Keratinocyte (primary cell): ENCODE measurements at places on chromosomes 7 and 10.

- DNase-seq: no peak
Observed at GRCh38 chr7:40300146-40300670, 165.4 kb downstream of the SUGCT start.

- no peak for DNase-seq
Observed at GRCh38 chr10:47225219-47225927, 74.6 kb upstream of the GDF10 start.

DNA sequence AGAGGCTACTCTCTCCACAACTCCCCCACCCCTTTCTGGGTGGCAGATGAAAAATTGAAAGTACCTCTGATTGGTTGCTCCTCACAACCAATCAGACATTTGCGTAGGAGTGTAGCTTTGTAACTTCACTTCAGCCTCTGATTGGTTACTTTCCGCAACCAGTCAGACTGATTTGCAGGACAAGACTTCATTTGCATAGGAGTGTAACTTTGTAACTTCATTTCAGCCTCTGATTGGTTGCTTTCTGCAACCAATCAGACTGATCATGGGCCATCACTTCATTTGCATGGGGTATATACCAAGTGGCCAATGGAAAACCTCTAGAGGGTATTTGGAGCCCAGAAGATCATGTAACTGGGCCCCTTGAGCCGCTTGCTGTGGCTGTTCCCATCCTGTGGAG, 25.6 kb downstream of the CDNF start:
- DNase-seq: no peak

GRCh38 chr10:91759581-91759986, 38.6 kb upstream of the TNKS2 start:
- no peak for DNase-seq

DNA sequence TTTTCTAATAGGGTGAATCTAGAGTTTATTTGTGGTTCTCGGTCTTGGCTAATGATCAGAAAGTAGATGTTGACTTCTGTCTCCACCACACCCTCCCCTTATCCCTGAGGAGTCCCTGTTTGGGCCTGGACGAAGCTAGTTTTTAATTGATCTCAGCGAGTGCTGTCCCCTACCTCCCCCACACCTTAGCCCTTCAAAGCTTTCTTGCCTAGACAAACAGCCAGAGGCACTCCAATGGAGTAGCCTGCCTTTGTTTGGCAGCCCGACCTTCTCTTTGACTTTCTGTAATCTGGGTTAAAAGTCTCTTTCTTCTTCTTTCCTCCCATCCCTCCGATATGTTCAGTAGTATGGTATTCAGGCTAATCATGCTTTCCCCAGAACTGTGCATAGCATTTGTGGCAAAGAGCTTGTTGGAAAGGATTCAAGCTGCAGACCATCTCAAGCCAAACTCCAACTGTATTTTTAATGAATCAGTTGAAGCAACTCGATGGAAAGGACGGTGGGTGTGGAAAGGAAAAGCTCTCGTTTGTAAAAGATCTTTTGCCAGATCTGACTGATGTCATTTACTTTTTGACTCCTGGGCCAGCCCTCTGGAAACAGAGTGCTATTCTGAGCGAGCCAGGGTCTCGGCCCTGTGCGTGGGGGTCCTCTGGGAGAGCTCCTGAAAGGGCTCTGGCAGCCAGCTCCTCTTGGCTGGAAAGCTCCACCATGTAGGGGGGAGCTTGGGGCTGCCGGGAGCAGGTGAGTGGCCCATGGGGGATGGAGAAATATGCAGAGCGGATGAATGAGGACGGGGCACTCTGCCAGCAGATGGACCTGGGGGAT, 4.5 kb downstream of the FAM180A start:
- no peak for DNase-seq

GRCh38 chr7:41698114-41698513, 4.8 kb downstream of the INHBA start:
- DNase-seq: no peak

- DNase-seq: no peak
Observed at GRCh38 chr7:16926283-16926682, 44.5 kb upstream of the AGR3 start.

- DNase-seq: no peak
Observed at GRCh38 chr7:121164247-121164646, 164.6 kb upstream of the WNT16 start.

DNA sequence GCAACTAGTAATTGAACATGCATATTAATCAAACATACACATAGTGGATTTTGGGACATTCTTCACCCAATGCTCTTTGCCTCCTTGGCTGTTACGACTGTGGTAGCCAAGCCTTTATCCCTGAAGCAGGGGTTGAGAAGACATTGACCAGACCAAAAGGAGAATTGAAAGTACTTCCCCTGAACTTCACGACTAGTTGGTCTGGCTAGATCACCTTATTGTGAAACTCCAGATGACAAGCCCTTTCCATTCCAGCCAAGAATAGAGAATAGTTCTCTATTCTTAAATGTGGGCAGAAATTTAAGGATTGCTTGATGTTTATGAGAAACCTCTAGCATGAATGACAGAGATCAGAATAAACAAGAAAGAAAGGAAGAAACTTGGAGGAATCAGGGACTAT, 97.0 kb downstream of the LRMDA start:
- no peak for DNase-seq

GRCh38 chr10:86331861-86332260, 34.7 kb downstream of the GRID1 start:
- DNase-seq: no peak

DNA sequence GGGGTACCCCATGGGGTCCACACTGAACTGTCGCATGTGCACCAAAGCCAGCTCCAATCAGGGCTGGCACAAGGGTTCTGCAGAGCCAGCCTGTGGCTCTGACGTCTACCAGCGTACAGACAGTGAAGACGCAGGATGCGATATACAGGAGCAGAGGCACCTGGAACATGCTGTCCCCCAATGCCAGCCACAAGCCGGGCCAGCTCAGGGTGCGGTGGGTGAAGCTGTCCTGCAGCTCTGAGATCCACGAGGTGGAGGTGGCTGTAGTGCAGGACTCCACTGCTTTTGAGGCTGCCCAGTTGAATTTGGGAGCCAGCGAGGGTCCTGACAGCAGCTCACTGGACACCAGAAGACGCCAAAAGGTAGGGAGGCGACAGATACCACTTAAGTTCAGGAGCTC, 111.3 kb upstream of the PDSS1 start:
- DNase-seq: no peak

DNA sequence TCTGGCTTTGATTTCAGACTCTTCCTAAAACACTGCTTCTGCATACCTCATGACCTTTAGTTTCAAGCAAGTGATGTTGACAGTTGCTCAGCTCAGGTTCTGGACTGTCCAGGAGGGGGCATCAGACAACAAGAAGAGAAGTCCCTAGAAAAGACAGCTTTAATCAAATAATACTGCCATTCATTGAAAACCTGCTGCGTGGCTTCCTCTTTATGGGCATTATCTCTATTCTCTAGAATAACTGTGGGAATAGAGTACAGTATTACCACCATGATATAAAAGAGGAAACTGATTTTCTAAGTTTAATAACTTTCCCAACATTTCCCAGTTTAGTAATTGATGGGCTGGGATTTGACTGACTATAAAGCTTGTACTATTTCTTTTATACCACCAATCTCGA, 170.4 kb downstream of the SNX13 start:
- peak; percentile 45 for DNase-seq

DNA sequence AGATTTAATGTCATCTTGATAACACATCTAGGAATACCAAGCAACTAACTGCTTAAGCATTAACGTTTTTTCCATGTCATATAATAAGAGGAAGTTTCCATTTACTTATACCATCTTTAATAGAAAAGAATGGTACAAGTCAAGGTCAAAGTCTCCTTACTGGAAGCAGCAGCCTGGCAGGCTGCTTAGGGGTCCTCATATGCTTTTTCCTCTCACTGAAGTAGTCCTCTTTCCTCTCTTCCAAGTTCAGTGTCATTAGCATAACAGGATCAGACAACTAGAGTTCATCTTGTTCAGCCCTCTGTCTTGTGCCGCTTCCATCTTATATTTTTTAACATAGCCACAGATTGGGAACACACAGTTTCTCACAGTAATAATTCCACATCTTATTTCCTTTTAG, 405.7 kb downstream of the GFRA1 start:
- no peak for DNase-seq

DNA sequence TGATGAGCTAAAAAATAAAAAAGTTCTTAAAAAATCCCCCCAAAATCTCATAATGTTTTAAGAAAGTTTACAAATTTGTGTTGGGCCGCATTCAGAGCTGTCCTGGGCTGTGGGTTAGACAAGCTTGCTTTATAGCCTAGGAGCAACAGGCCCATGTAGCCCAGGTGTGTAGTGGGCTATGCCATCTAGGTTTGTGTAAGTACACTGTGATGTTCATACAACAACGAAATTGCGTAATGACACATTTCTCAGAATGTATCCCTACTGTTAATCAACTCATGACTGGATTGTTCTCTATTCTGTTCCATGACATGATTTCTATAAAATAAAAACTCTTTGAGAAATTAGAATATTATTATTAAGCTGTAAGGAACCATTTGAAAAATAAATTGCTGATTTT, 13.0 kb downstream of the MIOS start:
- no peak for DNase-seq

DNA sequence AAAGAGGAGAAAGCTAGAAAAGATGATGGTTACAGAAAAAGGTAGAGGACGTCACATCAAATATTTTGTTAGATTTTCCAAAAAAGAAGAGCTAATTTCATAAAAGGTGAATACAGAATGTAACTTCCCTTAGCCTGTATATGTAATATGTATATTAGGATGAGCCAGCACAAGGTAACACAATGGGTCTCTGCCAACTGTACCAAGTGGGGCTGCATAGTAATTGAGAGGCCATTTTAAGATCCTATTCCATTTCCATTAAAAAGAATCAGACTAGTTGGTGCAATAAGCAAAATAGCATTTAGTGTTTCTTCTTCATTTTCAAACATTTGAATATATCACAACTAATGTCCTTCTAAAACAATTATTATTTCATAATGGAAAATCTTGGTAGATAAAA, 134.6 kb downstream of the SEMA3A start:
- no peak for DNase-seq
